Jurkat, Clone E6-1 (cell line): ENCODE measurements at places on chromosomes 2 and 18.

- DNase-seq, result no peak
Measured at GRCh38 chr2:201329409-201329808, 27.7 kb downstream of the FLACC1 start.

DNA sequence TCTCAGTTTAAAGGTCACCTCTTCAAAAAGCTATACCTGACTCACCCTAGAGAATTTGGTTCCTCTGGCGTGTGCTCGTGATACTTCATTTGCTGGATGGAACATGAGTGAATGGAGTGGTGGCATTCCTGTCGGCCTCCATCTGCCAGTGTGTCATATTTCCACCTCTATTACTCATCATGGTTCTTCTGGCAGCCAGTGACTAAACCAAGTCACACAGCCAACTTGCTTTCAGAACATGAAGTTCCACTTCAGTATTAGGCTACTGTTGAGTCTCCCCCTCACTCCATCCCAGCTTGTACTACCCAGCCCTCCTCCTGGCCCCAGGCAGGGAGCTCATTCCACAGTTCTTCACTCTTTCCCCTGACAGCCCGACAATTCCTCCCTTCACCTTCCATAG lies 169.8 kb downstream of the MREG start:
- no peak for DNase-seq

GRCh38 chr18:10209302-10209701 lies 245.1 kb upstream of the APCDD1 start:
- DNase-seq, result no peak

- no peak for DNase-seq
Measured at GRCh38 chr2:19982268-19982667, 7.6 kb downstream of the WDR35 start.

GRCh38 chr2:75799859-75800258 lies 89.1 kb upstream of the GCFC2 start:
- no peak for DNase-seq
